ENCODE measurements at places on chromosomes 1 and 21.

DNA sequence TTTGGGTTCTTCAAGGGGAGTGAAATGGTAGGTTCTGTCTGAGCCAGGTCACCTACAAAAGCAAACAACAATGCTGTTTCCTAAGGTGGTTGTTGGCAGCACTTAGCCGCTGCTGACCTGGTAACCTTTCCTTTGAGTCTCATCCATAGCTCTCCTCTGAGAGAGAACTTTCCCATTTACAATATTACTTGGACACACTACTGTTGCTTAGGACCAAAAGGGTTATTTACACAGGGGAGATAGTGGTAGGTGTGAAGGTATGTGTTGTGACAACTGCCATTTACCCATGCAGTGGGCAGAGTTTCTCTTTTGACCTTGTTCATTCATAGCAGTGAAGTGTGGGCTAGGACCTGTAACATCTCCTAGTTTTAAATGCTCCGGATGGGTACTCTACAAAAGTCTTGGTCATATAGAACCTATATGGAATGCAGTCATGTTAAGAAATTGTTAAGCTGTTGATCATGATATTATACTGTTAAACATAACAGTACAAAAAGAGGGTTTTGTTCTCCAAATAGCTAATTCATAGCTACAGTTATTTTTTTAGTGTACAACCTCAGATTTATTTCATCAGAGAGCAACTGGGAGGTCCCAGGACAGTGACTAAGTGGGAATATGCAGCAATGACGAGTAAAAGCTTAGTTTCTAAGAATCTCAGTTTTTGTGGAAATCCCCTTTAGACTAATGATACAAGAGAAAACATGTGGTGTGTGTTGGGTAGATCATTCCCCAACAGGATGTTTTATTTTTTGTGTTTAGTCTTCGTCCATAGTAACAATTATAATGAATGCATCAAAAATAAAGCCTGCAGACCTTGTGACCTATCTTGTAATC lies 219.7 kb downstream of the NFIA start:
- DNase-seq = no peak

GRCh38 chr1:72432645-72433267 lies 150.4 kb upstream of the NEGR1 start:
- no peak for DNase-seq

DNA sequence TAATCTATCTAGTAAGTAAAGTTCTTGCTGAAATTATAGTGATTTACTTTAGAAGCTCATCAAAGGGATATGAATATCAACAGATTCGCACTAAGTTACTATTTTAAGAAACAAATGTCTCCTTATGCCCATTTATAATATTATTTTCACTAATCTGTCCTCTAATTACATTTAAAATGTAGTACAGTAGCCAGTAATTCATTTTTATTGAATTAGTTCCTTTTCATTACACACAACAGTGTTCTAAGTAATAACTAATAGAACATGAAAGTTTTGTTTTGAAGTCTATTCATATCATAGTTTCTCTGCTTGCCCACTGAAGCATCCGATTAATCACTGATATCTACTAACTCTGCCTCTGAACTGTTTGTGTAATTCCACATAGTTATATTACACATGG lies 225.8 kb downstream of the NEGR1 start:
- no peak for DNase-seq

- no peak for DNase-seq
Observed at GRCh38 chr1:198165927-198166647, 9.3 kb downstream of the NEK7 start.

DNA sequence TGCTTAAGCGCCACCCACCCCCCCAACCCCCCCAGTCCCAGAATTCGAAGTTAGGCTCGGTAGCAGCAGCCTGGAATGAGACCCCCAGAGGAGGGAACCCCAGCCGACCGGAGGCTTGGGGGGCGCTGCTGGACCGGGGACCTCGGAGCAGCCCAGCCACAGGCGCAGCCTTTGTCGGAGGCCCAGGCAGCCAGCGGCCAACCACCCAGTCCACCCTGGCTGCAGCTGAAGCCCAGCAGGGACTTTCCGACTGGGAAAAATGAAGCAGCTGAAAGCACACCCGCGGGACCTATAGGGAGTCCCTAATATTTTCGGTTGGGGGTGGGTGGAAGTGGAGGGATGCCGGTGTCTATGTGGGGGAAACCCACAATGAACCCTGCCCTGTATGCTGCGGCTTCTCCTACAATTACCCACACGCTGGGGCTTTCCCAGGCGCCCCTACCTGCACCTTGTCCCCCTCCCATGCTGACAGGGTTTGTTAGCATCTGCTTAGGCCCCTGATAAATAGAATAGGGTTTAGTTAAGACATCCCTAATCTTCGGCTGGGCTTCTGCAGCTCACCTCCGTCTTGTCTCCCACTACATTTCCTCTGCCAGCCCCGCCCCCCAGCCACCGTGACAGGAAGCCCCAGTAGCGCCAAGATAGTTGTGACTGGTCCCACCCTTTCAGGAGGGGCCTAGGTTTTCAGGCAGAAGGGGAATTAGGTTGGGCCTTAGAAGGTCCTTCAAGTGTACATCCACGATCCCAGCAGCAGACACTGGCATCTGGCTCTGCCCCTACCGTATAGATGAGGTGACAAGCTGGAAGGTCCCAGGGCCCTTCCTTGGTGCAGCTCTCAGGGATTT lies 838 bp downstream of the CCDC28B start:
- DNase-seq = peak; percentile 45

- DNase-seq = no peak
Observed at GRCh38 chr1:5312293-5312674, 657.9 kb downstream of the AJAP1 start.

DNA sequence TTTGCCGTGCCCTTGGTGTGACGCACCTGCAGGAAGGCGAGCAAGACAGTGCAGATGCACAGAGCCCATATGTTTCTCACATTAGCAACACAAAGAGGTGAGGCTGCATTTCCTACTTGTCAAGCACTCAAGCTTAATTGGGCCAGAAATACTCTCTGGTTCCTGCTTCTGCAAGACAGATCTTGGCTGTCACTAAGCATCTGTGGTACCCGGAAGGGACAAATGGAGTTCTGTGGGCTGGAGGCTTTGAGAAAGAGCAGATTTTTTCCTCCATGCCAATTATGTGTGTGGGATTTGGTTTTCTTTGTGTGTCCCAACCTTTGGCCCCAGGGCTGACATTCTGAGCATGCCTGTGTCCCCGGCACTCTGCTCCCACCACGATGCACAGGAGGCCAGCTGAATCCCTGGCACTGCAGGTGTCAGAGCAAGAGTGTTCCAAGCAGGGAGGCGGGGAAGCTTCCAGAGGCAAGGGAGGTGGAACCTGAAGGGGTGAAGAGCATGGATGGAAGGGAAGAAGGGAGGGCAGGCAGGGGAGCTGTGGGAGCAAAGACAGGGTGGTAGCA lies 52.0 kb upstream of the STUM start:
- no peak for DNase-seq

DNA sequence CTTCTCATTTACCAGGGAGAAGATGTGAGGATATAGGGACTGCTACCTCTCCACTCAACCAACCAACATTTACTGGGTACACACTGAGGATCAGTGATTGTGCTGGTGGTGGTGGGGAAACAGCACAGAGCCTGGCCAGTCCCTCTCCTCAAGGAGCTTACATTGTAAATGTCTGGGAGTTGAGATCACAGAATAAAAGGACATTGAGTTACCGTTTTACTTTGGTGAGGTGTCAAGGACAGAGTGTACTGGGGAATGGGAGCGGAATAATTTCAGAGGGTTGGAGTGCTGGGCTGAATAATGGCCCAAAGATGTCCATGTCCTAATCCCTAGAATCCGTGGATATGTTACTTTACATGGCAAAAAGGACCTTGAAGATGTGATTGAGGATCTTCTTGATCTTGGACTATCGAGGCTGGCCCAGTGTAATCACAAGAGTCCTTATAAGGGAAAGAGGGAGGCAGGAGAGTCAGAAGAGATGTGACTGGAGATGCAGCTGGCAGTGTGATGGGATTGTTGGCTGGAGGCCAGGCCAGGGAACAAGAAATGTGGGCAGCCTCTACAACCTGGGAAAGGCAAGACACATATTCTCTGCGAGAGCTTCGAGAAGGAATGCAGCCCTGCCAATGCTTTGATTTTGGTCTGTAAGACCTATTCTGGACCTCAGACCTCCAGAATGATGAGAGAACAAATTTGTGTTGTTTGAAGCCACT lies 26.6 kb upstream of the RWDD3 start:
- no peak for DNase-seq

- peak; percentile 56 for DNase-seq
Observed at GRCh38 chr21:42781150-42781970, 98.0 kb downstream of the WDR4 start.

GRCh38 chr21:44790368-44790767 lies 11.3 kb downstream of the UBE2G2 start:
- DNase-seq = no peak

DNA sequence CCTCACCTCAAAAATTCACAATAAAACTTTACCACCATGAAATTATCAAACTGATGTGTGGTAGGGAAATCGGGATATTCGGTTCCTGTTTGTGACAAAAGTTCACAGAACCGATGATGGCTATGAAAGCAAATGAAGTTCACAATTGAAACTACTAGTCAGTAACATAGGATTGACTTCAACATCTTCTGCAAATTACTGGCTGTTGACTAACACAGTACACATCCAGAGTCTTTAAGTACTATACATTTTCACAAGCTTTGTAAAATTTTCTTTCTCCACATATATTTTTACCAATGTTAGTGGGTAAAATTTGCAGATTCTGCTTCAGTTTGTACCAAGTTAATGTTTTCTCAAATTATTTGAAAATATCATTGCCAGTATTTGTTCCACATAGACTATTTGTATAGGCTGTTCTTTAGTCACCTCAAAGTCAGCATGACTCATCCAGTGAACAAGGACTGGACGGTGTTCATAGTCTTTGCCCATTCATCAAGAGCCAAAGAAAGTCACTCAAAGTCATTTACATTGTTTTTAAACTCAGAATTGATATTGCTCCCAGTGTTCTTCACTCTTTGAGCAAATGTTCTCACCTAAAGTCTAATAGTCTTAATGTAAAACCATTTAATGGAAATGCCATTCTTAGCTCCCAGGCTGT lies 213.4 kb downstream of the USP25 start:
- DNase-seq = no peak

GRCh38 chr1:92315766-92316599 lies 17.1 kb downstream of the RPAP2 start:
- no peak for DNase-seq

DNA sequence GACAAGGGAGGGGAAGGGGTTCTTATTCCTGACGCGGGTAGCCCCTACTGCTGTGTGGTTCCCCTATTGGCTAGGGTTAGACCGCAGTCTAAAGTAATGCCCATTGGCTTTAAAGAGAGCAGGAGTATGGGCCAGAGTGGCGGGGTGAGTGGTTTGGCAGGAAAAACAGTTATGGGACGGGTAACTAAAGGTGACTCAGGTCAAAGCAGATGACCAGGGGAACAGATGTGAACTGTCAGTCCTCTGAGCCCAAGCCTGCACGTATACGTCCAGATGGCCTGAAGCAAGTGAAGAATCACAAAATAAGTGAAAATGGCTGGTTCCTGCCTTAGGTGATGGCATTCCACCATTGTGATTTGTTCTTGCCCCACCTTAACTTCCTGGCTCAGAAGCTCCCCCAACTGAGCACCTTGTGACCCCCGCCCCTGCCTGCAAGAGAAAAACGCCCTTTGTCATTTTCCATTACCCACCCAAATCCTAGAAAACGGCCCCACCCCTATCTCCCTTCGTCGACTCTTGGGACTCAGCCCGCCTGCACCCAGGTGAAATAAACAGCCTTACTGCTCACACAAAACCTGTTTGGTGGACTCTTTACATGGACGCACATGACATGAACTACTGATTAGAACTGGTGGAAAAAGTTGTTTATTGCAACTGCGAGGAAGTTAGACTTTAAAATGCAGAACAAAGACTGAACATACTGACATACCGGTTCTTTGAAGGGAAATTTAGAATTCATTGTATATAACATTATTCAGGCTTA lies 758 bp upstream of the ATAD3B start:
- no peak for DNase-seq

DNA sequence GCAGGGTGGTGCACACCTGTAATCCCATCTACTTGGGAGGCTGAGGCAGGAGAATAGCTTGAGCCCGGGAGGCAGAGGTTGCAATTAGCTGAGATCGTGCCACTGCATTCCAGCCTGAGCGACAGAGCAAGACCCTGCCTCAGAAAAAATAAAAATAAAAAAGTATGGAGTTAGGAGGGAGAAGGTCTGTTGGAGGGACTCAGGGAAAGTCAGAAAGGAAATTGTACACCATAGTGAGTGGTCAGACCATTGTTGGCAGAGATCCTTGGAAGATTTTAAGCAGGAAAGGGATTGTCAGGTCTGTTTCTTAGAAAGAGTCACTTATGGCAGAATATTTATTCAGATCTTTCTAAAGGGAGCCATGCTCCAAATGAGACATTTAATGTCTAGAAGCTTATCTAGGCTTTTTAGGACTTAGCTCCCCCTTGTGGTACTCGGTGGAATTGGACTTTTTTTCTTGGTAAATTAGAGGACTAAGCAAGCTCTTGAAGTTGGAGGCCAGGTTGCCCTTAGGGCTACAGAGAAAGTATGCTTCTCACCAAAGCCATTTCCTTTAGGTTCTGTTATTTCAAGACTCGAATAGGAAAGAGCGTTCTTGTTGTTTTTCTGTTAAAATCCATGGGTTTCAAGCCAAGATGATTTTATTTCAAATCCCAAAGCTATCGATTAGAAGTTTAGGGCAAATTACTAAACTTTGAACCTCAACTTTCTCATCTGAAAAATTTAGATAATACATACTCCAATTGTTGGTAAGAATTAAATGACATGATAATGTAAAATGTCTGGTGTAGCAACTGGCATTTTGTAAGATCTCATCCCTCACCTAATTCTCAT lies 16.5 kb downstream of the MIA3 start:
- DNase-seq = peak; percentile 53

Measured in mesothelial cell of epicardium (in vitro differentiated cells).